ENCODE measurements at places on chromosomes 13 and 19.

DNA sequence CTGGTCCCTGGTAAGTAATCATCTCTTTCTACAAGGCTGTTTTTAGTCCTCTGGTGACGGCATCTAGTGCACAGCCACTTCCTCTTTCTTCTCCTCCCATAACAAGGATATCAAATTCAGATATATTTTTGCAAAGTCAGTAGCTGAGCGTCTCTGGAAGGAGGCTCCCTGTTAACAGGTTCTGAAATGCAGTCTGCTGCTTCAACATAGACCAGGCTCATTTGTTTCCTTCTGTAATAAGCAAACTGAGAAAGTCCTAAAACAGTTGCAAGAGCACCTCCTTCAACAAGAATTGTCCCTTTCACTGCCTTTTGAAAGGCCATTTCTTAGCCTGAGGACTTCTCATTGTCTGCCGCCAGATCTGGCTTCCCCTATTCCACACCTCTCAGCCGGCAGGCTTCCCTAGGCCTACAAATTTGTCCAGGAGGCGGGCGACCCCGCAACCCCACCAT lies 7.4 kb upstream of the ZSCAN5A start:
- no peak for DNase-seq

DNA sequence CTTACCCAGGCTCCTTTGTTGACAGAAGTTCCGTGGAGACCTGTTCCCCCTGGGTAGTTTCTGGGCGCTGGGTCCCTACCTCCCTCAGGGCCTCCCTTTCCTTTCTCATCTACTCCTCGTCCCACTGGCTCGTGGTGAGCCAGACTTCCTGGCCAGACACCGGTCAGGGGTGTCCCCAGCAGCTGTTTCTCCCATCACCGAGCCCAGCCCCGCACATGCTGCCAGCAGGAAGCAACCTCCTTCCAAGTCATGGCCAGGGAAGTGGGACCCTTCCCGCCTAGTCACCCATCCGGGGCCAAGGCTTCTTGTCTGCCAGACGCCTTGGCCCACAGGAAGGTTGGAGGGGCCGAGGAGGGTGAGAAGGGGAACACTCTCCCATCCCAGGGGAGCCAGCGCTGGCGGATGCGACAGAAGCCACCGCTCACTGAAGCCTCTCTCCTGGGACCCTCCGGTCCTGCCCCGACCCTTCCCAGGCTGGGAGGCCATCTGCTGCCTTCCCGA lies 5.7 kb downstream of the PAK4 start:
- DNase-seq, result no peak

- no peak for DNase-seq
Observed at GRCh38 chr13:45615501-45616101, at the start of gene ERICH6B. Gene ERICH6B, minus strand, starts transcription at chr13:45615739. Its CDS starts 18,734 bp downstream, at chr13:45597005.

DNA sequence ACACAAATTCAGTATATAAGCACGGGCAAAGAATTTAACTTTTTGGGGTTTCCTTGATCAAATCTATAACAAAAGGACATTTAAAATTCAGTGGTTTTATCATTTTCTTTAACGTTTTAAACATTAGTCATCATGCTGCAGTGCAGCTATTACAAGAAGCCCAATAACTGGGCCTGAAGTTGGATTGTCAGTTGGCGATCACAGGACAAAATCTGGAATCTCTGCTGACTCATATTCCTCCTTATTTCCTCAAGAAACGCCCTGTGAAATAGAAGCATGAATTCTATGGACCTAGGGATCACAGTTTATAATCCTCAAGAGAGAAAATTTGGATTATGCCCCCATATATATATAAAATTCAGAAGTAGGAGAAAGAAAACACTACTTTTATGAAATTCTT lies 971.6 kb upstream of the MIR17HG start:
- no peak for DNase-seq

DNA sequence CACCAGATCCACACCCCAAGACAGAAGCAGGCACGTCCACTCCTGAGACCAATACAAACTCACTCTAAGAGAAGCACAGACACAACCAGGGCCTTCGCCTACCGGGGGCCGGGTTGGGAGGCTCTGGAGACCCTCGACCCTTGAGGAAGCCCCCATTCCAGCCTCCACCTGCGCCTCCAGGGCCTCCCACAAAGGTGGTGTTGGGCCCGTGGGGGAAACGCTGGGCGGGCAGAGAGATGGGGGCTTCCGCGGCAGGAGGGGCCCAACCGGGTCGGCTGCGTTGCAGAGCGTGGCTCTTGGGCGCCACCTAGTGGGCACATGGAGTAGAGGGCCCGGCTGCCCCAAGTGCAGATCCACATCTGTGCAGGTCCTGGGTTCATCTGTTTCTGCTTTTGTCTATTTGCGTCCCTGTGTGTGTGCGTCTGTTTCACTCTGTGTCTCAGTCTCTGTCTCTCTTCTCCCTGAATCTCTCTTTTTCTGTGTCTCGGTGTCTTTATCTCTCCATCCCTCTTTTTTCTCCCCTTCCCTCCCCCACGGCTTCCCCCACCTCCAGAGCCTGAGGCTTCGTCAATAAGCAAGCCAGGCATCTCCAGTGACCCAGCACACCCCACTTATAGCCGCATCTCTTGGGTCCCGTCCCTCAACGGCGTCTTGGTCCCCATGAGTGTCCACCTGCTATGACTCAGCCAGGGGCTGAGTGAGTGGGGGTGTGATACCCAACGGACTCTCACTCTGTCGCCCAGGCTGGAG lies 10.5 kb upstream of the TINCR start:
- DNase-seq, result peak; percentile 79

DNA sequence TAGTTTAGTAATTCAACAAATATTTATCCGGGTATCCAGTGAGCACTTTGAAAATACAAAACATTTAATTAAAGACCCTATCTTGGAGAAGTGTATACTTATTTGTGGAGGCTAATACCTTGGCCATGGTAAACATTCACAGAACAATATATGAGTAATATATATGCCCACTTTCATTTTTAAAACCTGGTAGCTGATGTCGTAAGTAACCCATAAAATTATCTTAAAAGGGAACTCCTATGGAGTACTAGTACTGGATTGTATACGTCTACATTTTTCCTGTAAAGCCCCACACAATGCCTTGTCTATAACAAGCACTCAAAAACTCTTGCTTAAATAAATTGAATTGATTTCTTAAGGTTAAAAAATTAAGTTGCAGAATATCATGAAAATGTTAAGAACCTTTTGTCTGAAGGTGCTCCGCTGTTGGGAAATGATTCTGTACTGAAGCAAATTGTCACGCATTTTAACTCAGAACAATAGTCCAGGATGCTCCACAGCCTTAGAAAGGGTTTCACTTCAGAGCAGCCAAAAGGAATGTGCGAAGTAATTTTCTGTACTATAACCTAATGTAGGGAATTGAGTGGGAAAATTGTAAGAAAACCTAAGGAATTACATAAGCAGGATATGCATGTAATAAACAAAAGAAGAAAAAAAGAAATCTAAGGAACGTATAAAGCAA lies 58.9 kb upstream of the C1QTNF9 start:
- no peak for DNase-seq

DNA sequence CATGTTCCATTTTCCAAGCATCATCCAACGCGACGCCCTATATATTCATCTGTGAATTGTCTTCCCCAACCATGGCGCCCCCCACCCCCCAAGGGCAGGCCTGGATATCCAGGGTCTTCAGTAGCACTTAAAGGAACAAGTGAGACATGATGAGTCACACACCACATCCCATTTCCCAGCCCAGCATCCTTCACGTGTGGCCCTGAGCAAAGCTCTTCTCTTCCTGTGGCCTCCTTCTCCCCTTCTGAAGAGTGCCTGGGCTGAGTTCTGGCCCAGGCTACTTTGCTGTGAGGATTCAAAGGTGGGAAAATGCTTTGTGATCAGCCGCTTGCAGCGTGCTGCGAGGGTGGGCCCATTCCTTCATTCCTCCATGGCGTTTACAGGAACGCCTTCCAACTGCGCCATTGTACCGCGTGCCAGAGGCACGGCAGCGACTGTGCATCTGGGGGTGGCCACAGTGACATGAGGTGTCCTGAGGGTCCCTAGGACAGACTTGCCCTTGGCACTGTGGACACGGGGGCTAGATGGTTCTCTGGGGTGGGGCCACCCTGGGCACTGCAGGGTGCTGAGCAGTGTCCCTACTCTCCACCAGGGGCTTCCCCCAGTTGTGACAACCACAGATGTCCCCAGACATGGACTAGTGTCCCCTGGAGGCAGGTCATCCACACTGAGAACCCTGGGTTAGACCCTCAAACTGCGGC lies 11.7 kb downstream of the PLIN4 start:
- no peak for DNase-seq

DNA sequence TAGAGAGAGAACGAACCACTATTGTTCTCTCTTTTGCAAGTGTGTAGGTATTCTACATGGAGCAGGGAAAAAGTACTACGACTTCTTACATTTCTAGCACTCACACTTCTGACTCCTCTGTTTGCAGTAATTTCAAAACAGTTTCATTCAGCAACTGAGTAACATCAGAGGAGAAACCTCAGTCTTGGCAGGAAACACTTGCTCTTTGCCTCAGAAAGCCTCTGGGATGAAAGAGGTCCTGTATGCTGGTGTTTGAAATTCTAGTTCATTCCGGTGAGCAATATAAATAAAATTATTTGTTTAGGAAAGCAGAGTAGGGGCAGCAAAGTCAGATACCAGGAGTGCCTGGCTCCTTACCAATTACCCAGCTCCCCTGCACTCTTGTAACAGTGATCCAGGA lies 595.5 kb downstream of the TBC1D4 start:
- no peak for DNase-seq

- DNase-seq, result no peak
Observed at GRCh38 chr19:35528218-35529038, at the start of gene SBSN. Gene SBSN, minus strand, starts transcription at chr19:35528311. Its CDS starts 30 bp downstream, at chr19:35528281.

GRCh38 chr19:3014135-3014534 lies 14.9 kb downstream of the TLE2 start:
- no peak for DNase-seq

DNA sequence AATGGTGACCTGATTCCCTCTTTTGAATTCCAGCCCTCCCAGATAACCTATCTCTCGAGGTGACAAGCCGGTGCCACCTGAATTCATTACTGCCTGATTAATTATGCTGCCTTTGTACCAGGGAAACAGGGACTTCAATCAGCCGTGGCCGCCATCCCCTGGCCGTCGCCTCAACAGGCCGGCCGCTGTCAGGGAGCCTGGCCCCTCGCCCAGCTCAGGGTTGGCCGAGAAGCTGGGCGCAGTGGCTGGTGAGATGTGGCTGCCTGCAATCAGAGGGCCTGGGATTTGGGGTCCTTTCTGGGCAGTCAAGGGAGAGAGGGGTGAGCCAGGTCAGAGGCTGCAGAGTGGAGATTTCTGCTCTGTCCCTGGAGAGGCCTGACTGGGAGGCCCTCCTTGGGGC lies 91.2 kb downstream of the KCTD15 start:
- DNase-seq, result no peak

DNA sequence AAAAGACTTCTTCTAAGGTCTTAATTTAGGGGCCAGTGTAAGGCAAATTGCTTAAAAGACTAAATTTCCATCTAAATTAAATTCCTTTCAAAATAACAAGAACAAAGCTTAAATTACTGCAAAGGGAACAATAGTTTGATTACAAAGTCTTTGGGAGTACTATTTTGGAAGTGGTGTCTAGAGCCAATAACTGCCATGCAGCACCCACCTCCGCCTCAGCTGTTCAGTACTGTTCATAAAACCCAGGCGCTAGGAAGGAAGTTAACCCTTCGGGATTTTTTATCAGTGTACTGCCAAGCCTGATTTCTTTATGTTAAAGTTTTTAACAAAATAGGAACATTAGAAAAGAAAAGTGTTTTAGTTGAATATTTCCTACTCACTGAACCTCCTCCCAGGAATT lies 210.1 kb downstream of the LIG4 start:
- DNase-seq, result no peak

DNA sequence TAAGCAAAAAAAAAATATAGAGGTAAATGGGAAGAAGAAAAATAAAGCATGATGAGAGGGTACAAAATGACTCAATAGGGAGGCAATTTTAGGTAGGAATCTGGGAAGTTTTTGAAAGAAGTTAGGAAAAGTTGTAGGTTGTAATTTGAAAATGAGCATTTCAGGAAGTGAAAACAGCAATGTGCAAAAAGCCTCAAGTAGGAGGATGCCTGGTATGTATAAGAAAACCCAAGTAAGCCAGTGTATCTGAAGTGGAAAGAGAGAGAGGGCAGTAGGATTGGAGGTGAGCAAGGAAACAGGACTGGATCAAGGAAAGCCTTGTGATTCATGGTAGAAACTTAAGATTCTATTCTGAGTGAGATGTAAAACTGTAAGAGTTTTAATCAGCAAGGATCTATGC lies 121.6 kb upstream of the SPRY2 start:
- no peak for DNase-seq

- peak; percentile 76 for DNase-seq
Observed at GRCh38 chr19:15107061-15108010, at the start of gene SYDE1. Gene SYDE1, plus strand, starts transcription at chr19:15107401. Its CDS starts 33 bp downstream, at chr19:15107434.
